Suppressor macrophage treated with lipopolysaccharide for 4 hours (primary cell): ENCODE measurements at places on chromosomes 4 and X.

GRCh38 chr4:184283659-184284335 is 66.1 kb upstream of the ENPP6 start:
- no peak for DNase-seq

DNA sequence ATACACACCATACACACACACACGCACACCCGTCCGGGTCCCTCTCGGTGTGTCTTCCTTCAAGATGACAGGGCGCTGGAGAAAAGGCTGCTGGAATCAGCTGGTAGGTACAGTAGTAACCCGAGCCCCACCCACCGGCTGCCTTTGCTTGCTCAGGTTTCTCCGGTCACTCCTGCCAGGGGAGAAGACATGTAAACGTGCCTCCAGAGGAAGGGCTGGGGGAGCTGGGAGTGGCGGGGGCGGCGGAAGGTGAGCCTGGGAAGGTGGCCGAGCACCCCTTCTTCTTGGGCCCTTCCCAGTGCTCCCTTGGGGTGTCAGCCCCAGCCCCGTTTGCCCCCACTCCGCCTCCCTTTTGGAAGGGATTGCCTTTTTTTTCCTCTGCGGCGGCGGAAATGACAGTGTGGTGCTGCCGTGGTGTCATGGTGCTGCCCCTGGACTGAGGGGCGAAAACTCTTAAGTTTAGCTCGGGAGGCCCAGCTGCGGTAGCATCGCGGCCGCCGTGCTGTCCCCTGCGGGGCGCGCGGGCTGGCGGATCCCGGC is at the start of gene MID2:
Gene MID2, plus strand, starts transcription at position 169 of the 540 bp plus-strand sequence. CDS start 561 bp downstream, outside the sequence.
- no peak for DNase-seq

GRCh38 chrX:51376672-51377071 is 44.0 kb downstream of the NUDT10 start:
- DNase-seq = no peak

- DNase-seq = no peak
Observed at GRCh38 chr4:4599481-4600275, 57.8 kb upstream of the STX18 start.

DNA sequence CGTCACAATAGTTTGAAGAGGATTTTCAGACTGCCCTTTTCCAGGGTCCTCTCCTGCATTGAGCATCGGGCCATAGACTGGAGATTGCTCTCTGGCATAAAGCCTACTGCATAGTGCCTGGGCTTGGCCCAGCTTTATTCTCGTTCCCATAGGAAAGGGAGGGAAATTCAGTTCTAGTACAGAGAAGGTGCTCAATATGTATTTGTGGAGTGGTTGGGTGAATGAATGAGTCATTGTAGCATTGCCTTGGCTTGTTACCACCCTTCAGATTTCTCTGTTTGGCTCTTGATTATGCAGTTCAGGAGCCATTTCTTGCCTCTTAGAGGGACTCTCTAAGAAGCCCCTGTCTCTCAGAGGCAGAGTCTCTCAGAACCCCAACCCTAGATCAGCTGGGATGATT is 2.6 kb downstream of the TMEM35A start:
- DNase-seq = no peak

- DNase-seq = no peak
Observed at GRCh38 chr4:180189666-180190065, 2053.5 kb upstream of the TENM3 start.

DNA sequence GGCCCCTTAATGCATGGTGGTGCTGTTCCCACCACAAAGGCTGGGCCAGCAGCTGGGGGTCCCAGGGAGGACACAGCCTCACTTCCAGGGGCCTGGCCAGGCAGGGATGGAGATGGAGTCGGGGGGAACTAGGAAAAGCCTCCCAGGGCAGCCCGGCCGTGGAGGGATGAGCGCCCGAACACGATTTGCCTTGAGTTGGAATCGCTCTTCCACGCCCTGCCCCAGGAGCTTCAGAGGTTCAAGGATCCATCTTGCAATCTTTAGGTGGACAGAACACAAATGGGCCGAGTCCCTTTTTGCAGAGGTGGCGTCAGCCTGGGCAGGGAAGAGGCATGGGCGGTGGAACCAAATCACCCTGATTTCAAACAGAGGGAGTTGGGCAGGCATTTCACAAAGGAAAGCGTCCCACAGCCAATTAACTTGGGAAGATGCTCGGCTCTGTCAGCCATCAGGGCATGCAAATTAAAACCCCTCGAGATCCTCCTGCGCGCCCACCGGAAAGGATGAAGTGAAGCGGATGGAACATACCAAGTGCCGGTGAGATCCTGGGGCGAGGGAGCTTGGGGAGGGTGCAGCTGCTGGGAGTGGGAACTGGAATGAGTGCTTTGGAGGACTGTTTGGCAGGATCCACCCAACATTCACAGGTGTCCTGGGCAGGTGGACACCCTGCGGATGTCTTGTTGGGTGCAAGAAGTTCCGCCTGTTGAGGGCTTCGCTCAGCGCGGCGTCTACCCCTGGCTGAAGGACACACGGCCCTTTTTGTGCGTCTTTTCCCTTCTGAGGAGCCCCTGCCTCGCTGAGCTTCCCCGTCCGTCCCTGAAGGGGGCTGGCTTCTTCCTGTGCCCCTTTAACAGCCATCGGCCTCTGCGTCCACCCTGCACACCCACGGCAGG is 75.7 kb downstream of the HTRA3 start:
- DNase-seq = no peak

GRCh38 chr4:123589301-123589700 is 192.7 kb downstream of the SPRY1 start:
- DNase-seq = peak; percentile 51

GRCh38 chr4:73832651-73833237 is 3.7 kb upstream of the CXCL6 start:
- DNase-seq = no peak

DNA sequence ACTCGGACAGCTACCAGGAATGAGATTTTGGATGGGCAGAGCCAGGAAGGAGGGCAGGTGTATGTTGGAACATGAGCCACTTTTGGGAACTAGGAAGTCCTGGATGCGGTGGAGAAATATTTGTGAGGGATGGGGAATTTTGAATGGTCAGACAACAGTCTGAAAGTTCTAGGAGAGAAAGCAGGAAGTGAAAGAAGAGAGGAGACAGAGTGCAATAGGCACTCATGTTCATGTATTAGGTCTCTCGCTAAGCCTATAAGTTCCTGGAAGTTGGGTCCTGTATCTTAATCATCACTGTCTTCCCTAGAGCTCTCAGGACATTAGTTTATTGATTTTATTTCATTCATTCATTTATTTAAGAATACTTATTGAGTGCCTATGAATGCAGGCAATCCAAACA is 65.7 kb upstream of the CITED1 start:
- peak; percentile 3 for DNase-seq

DNA sequence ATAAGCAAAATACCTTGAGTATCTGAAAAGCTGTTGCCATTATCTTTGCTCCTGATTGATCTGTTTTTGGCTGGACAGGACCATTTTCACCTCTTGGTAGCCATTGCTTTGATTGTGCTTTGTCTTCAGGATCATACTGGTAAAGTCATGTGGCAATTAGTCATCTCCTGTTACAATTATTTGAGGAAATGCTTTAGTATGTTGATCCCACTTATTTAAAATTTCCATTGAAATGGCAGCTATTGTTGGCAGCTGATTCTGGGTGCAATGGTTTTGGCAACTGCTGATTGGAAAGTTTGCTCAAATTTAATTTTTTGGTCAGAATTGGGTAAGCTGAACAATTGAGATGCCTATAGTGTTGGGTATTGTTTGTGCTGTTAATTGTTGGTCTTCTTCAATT is 238.3 kb upstream of the TLL1 start:
- DNase-seq = no peak

- no peak for DNase-seq
Observed at GRCh38 chr4:92021788-92022187, 282.0 kb upstream of the GRID2 start.

DNA sequence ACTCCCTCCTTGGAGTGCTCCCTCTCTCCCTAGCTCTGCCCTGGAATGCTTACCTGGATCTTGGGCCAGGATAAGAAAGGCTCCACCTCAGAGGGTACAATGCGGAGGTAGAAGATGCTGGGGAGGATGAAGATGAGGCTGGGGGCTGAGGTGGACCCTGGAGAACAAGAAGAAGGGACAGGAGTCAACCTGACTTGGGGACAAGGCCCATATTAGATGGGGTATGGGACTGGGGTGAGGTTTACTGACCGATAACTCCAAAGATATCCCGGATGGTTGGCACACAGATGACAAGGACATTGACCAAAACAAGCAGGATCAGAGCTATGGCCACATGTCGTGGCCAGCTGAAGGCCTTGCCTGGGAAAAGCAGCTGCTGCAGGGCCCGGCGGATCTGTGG is 10.6 kb downstream of the SLC38A5 start:
- no peak for DNase-seq

DNA sequence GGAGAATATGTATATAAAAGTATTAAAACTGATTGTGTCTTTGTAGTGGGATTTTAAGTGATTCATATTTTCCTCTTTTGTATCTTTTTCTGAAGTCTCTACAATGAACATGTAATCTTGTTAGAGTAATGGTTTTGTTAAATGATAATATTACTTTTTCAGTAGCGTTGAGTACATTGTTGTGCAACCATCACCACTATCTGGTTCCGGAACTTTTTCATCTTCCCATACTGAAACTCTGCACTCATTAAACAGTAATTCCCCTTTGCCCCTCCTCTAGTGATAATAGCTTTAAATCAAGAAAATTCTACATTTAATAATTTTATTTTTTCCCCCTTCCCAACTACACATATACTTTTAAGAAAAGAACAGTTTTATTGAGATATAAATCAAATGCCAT is 23.3 kb downstream of the SHROOM3 start:
- DNase-seq = no peak

DNA sequence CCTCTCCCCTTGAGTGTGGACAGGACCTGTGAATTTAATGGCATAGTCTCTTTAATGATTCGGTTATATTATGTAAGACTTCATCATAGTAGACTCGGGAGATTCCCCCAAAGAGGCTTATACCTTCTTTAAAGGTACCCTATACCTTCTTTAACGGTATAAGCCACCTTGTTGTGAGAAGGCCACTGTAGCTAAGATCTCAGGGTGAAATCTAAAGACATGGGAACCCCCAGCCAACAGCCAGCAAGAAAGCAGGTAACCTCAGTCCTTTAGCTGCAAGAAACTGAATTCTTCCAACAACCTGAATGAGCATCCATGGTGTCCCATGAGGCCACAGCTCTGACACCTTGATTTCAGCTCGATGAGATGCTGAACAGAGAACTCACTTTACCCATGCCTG is 931 bp downstream of the DDX60 start:
- peak; percentile 25 for DNase-seq

GRCh38 chr4:95887551-95887950 is 47.7 kb downstream of the PDHA2 start:
- no peak for DNase-seq

- DNase-seq = no peak
Observed at GRCh38 chr4:110231869-110232268, 33.5 kb upstream of the ELOVL6 start.

- no peak for DNase-seq
Observed at GRCh38 chrX:131257367-131257766, 31.7 kb downstream of the IGSF1 start.

DNA sequence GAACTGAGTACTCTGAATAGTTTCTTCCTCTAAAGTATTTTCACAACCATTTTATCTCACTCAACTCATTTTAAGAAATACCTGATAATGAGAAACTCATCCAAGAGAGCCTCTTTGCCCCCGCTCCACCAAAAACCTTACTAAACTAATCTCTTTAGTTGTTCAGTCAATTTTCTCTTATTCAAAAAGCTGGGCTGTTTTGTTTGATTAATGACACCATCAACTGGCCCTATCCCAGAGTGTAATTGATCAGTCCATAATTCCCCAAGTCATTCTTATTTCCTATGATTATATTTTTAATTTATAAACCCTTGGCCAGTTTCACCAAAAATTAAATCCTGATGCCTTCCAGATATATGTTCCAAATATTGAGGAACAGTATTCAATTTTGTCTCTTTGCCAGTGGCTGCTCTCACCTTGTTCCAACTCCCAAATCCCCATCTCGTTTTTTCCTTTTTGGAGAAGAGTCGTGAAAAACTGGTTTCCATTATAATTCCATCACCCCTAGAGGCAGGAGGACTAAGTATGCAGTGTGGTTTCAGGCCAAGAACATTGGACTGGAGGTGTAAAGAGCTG is 10.4 kb downstream of the LIMCH1 start:
- DNase-seq = no peak

DNA sequence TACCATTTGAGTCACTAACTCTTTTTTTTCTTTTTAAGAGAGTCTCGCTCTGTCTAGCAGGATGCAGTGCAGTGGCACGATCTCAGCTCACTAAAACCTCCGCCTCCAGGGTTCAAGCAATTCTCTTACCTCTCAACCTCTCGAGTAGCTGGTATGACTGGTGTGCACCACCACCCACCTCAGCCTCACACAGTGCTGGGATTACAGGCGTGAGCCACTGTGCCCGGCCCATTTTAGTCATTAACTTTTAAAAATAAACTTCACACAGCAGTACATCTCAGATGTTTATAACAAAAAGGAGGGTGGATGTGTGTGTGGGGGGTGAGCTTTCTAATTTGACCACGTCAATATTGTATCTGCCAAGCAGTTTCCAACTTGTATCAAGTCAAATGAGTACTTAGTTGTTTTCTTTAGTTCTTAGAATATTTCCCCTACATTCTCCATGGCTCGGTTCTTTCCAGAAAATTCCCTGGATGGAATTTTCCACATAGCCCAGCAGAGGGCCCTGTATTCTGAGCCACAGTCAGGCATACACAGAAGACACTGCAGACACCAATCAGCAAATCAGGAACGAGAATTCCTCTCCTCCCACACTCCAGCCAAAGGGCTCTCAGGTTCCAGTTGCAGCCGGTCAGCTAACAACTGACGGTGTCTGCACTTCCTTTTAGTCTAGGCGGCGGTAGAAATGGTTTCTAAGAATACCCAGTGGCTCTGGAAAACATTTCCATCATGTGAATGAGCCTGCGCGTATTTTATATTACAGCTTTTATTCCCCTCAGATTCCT is 20.1 kb upstream of the ARAF start:
- peak; percentile 76 for DNase-seq

- DNase-seq = peak; percentile 36
Observed at GRCh38 chr4:151407466-151408379, 1.3 kb upstream of the FHIP1A start.

DNA sequence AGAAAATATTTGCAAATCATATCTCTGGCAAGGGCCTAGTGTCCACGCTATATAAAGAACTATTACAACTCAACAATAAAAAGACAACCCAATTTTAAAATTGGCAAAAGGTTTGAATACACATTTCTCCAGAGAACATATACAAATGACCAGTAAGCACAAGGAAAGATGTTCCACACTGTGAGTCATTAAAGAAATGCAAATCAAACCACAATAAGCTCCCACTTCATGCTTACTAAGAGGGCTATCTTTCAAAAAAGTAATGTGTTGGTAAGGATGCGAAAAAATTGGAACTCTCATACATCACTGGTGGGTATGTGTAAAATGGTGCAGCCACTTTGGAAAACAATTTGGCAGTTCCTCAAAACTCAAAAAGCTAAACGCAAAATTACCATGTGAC is 884.0 kb upstream of the INTU start:
- no peak for DNase-seq

DNA sequence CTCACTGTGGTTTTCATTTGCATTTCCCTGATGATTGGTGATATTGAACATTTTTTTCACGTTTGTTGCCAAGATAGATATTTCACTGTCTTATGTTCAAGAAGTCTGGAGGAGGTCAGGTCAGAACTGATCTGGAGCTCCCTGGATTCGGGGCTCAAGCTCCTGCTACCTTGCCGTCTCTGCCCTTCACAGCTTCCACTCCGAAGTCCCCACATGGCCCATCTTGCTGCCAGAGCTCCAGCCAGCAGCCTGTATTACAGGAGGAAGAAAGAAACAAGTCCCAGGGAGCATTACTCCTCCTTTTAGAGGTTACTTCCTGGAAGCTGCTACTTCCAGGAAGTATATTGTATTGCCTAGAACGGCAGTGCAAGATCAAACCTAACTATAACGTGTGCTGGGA is 17.9 kb upstream of the CDKN2AIP start:
- no peak for DNase-seq
